HFF-Myc (cell line): ENCODE measurements at places on chromosomes 12 and 14.
A peak's percentile ranks its signal among the peaks of the same experiment; 100 is the strongest.

DNA sequence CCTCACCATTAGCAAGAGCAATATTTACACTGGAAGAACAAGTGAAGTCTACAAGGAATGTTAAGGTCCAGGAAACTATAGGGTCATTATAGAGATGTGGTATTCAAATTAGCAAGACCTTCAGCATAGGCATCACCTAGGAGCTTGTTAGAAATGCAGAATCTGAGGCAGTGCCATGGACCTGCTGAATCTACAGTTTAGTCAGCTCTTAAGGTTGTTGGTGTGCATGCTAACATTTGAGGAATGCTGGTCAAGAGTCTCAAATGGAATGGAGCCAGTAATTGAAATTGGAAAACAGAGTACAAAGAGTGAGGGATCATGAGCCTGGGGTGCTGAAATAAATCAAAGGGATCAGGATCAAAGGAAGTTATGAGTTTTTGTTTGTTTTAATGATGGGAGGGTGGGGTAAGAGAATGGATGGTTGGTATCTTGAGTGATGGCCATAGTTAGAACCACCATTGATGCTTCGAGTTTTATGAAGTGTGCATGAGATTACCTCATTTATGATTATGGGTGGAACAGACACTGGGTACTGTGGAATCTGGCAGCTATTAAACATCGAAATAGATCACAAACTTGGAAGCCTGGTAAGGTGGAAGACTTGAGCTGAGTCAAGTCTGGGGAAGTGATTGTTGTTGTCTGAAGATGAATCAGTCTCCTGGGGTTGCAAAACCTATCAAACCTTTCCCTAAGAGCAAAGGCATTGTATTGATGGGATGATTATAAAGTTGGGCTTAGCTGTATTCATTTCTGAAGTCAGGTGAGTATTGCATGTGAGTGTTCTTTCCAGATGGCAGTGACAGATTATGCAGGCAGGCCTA is 323.3 kb upstream of the E2F7 start:
- no peak for DNase-seq

DNA sequence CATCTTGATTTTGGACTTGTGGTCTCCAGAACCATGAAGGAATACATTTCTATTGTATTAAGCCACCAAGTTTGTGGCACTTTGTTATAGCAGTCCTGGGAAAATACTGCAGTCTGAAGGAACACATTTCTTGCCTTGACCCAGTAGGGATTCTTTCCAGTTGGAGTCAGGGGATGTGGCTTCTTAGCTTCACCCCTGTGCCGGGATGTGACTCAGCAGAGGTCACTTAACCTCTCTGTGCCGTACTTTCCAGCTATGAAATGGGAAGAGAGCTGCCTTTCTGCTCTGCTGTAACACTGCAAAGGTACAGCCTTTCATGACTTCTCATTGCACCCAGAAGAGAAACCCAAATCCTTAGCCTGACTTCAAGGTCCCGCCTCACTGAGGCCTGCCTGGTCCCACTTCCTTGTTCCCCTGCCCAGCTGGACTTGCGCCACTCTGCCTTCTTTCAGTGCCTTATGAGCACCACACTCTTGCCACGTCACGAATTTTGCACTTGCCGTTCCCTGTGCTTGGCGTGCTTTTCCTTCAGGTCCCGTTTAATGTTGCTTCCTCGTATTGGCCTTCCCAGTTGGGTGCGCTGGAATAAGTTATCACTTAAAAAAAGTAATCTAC is 24.2 kb downstream of the CHST11 start:
- no peak for DNase-seq

GRCh38 chr14:70086685-70087379 is 101.9 kb downstream of the SLC8A3 start:
- peak; percentile 15 for DNase-seq

GRCh38 chr14:100304825-100305323 is 1.4 kb downstream of the SLC25A29 start:
- no peak for DNase-seq

DNA sequence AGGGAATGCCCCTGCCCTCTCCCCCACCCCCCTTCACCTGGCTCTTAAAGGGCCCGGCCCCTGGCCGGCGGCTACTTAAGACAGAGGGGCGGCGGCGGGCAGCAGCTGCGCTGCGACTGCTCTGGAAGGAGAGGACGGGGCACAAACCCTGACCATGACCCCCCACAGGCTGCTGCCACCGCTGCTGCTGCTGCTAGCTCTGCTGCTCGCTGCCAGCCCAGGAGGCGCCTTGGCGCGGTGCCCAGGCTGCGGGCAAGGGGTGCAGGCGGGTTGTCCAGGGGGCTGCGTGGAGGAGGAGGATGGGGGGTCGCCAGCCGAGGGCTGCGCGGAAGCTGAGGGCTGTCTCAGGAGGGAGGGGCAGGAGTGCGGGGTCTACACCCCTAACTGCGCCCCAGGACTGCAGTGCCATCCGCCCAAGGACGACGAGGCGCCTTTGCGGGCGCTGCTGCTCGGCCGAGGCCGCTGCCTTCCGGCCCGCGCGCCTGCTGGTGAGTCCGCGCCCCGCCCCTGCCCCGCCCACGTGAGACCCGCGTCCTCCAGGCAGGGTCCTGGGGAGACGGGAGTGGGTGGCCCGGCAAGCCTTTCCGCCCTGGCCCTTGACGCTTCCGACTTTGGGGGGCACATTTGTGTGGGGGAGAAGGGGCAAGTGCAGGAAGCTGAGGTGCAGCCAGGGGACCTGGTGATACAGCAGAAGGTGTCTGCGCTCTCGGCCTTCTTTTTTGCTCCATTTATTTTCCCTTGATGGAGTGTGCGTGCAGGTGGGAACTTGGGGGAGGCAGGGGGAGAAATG is at the start of gene IGFBP6:
Gene IGFBP6 (plus strand): TSS at position 104 of the 790 bp plus-strand sequence. CDS start 51 bp downstream, at position 155.
- DNase-seq: no peak

DNA sequence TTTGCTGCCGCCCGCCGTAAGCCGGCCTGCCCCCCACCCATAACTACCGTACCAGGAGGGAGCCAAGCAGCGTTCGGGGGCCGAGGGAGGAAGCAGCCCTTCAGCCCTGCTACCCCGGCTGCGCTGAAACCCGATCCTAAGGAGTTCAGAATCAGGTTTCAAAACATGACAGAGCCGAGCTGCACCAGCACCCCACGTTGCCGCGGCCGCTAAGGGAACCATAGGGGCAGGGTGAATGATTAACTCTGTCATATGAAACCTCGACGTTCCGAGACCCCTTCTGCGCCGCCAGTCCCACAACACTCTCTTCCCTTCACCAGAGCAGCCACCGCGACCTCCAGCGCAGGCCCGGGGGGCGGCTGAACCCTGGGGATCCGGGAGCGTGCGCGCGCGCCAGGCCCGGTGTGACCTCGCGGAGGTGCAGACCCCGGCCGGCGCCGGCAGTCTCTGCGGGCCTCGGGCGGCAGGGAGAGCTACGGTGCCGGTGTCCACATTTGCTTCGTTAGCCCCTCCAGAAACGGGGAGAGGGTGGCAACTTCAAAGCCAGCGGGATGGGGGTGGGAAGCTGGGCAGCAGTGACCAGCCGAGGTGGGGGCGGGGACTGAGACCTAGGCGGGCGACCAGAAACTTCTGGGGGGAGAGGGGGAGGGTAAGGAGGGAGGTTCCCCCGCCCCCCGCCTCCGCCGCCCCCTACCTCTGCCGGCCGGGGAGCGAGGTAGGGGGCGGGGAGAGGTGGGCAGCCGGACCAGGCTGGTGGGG is 1.6 kb downstream of the SIX4 start:
- no peak for DNase-seq

DNA sequence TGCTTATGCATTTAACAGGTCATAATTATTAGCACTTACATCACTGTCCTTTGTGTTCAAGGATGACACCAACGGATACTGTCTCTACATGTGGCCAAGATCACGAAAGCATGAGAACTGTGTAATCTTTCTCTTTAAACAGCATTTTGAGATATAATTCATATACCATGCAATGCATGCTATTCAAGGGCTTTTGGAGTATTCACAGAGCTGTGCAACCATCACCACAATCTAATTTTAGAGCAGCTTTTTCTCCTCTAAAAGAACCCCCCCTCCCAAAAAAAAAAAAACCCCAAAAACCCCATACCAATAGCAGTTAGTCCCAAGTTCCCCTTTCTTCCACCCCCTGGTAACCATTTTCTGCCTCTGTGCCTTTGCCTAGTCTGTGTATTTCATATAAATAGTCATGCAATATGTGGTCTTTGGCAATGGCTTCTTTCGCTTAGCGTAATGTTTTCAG is 60.6 kb downstream of the SPRING1 start:
- no peak for DNase-seq

- DNase-seq: no peak
These were observed 17.0 kb downstream of the PPP1R1A start for GRCh38 chr12:54571193-54572188.

- no peak for DNase-seq
These were observed 315.5 kb downstream of the SNAPC1 start for GRCh38 chr14:62077676-62078261.

DNA sequence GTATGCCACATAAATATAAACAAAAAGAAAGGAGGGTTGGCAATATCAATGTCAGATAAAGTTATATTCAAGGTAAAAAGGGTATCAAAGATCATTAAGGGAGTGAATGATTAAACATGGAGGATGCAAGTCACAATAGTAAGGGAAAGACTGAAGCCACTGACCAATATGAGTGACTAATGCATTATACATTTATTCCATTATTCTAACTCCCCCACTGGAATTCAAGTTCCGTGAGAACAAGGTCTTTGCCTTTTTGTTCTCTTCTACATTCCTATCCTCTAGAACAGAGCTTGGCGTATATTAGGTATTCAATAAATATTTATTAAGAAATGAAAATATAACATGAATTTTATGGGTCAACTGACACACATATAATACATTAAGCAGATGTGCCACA is 30.7 kb downstream of the MAP4K5 start:
- no peak for DNase-seq

GRCh38 chr14:71551291-71551950 is 380.8 kb upstream of the RGS6 start:
- DNase-seq: peak; percentile 10

DNA sequence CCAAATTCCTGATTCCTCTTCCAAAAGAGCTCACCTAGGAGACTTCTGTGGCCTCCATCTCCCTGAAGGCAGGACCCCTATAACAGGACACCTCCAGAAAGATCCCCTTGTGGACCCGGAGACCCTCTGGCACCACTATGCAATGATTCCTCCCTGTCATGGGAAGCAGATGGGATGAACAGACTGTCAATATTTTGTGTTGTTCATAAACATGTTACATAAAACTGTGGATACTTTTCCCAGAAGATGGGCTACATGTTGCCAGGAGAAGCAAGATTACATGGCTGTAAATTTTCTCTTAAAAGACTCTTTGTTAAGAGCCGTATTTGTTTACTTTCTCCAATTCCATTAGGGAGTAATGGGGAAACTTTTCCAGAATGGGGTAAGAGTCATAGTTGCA is 52.1 kb downstream of the TUNAR start:
- DNase-seq: no peak

GRCh38 chr14:67512463-67513310 is 20.4 kb upstream of the PLEKHH1 start:
- no peak for DNase-seq

DNA sequence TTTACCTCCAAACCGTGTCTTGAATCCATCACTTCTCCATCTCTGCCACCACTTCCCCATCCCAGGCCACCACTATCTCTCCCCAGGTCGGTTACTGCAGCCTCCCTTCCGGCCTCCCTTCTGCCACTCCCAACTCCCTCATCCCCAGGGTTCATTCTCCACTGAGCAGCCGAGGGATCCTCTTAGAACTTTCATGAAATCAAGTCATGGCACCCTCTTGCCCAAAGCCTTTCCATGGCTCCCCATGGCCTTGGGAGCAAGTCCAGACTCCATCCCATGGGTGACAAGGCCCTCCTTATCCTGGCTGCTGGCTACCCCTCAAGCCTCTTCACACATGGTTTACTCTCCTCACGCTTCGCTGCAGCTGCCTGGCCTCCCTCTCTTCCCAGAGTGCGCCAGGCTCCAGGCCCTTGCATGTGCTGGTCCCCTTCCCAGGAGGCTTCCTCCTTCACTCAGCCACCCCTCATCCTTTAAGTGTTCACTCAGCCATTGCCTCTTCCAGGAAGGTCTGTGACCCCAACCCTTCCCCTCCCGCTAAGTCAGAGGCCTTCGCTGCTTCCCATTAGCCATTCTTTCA is 17.9 kb upstream of the SH2B3 start:
- DNase-seq: no peak

DNA sequence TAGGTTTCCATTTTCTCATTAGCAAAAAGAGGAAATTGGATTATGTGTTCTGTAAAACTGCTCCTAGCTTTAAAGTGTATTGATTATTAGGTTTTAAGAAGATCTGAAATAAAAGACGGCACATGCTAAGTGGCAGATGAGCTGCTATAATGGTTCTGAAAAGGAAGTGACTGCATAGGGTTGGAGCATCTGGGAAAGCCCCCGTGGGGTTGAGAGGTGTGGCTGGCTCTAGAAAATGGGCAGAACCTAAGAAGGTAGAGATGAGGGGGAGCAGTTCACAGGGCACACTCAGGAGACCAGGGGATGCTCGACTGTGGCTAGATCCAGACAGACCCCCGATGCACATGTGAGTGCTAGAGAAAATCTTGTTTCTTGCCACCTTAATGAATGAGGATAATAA is 1.9 kb downstream of the IFNG-AS1 start:
- DNase-seq: no peak

DNA sequence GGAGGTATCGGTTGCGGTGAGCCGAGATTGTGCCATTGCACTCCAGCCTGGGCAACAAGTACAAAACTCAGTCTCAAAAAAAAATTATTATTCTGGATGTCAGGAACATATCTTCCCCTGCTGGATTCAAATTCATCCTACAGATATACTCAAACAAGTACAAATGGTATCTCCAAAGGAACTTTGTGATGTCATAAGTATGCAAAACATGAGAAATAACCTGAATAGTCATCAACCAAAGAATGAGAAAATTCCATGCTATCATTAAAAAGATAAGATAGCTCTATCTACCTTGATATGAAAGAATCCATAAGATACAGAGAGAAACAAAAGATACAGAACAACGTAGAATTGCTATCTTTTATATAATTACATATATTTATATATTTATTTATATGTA is 67.7 kb downstream of the EEA1 start:
- no peak for DNase-seq

- no peak for DNase-seq
These were observed 1277.6 kb downstream of the AACS start for GRCh38 chr12:126342866-126343265.
